ENCODE measurements at places on chromosomes 16 and 17.

- no peak for DNase-seq
Measured at GRCh38 chr16:2904922-2905240, 6.8 kb upstream of the FLYWCH1 start.

DNA sequence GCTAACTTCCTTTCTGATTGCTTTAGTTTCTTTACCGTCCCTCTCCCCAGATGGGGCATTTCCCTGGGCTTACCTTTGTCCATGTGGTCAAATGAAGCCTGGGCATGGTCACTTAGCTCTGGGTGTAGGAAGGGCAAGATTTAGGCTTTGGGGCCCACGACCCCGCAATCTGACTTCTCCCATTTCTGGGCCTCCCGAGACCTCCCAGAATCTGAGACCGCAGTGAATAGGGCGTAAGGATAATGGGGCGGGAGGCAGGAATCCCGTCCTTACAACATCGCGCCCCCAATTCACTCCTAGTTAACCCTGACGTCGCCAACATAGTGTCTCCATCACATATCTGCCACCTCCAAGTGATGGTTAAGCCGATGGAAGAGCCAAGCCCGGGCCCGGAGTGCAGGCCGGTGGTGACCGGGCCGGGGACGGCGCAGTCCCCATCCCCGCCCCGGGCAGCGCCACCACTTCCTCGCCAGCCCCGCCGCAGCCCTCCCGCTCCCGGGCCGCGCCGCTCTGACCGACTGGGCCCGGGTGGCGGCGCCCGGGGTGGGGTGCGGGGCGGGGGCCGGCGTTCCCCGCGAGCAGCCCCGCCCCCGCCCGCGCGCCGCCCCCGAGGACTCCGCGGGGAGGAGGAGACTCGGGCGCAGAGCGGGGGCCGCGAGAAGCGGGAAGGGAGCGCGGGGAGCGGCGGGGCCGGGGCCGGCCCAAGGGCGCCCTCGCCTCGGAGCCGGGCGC is at the start of gene RHBDL3:
RHBDL3 (plus strand) TSS at position 641 of the 732 bp plus-strand sequence. CDS start 358 bp downstream, outside the sequence.
- no peak for DNase-seq

DNA sequence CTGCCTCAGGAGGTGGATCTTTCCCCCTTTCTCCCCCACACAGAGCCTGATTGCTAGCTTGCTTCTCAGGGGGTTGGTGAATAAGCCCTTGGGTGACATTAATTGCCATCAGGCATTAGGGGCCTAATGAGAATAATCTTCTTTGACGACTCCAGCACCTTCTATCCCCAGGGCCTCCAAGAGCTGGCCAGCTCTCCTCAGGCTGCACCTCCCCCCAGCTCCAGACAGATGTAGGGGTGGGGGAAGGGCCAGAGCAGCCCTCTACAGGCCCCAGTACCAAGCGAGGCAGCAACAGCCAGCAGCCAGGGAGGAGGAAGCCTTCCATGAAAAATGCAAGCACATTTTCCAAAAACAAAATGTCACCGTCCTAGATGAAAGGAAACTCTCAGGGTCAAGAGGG is 1.4 kb upstream of the TMEM132E start:
- DNase-seq, result no peak

- no peak for DNase-seq
Measured at GRCh38 chr17:62673614-62674362, 46.3 kb downstream of the MRC2 start.

DNA sequence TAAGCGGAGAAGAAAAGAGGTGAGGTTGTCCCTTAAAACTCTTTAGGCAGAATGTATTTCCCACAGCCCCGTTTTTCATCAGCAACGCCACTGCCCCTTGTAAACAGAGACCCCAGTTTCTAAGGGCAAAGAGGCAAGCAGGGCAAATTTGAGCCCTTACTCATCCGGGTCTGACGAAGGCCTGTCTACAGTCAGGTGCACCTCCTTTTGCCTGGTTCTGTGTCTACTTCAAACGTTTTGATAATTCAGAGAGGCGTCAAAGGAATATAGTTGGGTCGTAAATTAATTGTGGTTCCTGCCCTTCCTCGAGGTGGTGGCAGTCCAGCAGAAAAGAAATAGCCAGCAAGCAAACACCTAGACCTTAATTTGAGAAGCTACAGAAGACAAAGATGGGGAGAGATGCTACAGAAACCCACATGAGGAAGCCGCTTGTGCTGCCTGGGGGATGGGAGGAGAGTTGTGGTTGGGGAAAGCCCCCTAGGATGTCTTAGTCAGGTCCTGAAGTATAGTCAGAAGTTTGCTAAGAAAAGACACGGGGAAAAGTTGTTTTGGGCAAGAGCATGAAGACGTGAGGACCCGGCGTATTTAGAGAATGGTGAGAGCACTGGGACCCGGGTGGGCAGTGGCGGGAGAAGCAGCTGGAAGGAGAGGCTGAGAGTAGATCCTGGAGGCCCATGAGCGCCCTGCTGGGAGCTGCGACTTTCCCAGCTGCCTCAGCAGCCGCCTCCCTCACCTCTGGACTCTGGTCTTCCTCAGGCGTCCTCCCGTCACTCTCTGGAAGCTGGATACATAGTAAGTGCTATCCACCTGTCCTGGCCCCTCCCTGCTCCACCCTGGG is 2.4 kb downstream of the FBRS start:
- no peak for DNase-seq

DNA sequence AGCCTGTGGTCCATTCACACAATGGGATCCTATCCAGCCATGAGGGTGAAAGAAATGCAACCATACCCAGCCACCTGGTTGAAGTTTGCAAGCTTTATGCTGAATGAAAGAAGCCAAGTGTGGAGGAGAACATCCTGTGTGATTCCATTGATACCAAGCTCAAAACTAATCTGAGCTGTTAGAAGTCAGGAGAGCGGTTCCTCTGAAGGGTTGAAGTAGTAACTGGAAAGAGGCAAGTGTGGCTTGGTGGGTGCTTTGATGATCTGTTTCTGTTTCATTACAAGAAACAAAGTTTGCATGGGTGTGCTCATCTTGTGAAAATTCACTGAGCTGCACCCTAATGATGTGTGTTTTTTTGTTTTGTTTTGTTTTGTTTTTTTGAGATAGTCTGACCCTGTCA is 99.4 kb downstream of the SALL1 start:
- DNase-seq, result no peak

All from HCEC 1CT (cell line).